Effector memory CD8-positive, alpha-beta T cell (primary cell): ENCODE measurements at places on chromosomes 16 and 17.

- no peak for DNase-seq
- H3K27me3 ChIP-seq = no peaks in the 10 kb centered on the region
- peaks cover 4% of the 10 kb centered on the region for H3K36me3 ChIP-seq
- H3K27ac ChIP-seq = no peak overlapping the region
These were observed 302.1 kb downstream of the MAF start for GRCh38 chr16:79298476-79298875.

- peak overlapping the region; percentile 16 for H3K27ac ChIP-seq
- peaks cover 47% of the 10 kb centered on the region for H3K36me3 ChIP-seq
- no peak for DNase-seq
- H3K27me3 ChIP-seq = no peaks in the 10 kb centered on the region
These were observed 43.6 kb downstream of the RPA1 start for GRCh38 chr17:1873418-1873817.

GRCh38 chr17:30354701-30355100 is 20.8 kb upstream of the TMIGD1 start:
- no peaks in the 10 kb centered on the region for H3K27me3 ChIP-seq

GRCh38 chr16:64225036-64225435 is 896.8 kb downstream of the CDH11 start:
- H3K4me3 ChIP-seq = no peak overlapping the region
- no peaks in the 10 kb centered on the region for H3K36me3 ChIP-seq
- no peak for DNase-seq
- no peaks in the 10 kb centered on the region for H3K4me1 ChIP-seq
- no peak overlapping the region for H3K27ac ChIP-seq
- H3K27me3 ChIP-seq = no peaks in the 10 kb centered on the region

GRCh38 chr16:12976496-12976895 is 75.1 kb downstream of the SHISA9 start:
- DNase-seq = no peak
- H3K36me3 ChIP-seq = no peaks in the 10 kb centered on the region
- H3K27ac ChIP-seq = no peak overlapping the region
- H3K4me3 ChIP-seq = no peak overlapping the region

DNA sequence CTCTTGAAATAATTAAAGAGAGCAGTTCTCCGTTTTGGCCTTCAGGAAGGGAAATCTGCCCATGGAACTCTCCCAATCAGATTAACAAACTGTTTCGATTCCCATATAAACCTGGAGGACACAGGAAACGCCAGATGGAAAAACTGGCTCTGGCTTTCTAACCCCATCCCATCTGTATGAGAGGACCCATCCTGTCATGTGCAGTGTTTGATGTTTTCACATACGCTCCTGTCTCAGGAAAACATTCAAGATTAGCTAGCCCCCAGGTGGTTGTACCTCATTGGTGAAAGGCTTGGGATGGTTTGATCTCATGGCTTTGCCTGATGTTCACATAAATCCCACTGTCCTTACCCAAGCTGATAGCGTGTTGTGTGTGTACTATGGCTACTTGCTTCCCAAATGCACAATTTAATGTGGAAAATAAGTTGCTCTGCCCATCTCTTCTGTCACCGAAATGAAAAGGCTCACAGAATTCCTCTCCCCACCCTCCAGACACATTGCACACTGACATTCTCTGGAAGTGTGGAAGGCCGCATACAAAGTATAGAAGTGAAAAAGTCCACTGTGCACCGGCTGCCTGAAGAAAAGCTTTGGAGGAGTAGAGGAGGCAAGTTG is 18.2 kb upstream of the ERN1 start:
- H3K4me3 ChIP-seq = no peak overlapping the region
- H3K36me3 ChIP-seq = peaks cover 15% of the 10 kb centered on the region
- DNase-seq = no peak

DNA sequence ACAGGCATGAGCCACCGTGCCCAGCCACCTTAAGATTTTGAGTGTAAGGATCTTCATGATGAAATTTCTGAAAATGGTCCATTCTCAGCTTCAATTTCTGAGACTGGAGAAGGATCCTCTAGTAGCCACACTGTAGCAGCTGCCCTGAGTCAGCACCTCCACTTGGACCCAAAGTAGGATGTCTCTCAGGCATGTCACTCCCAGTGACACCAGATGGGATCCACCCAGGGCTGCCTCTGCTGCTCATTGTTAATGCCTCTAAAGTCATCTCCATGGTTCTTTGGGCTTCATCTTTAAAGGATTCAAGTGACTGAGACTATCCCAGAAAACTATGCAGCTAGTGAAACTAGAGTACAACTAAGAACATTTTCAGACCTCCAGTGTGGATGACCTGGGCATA is 7.9 kb downstream of the PLD6 start:
- H3K27me3 ChIP-seq = no peaks in the 10 kb centered on the region
- H3K27ac ChIP-seq = no peak overlapping the region
- H3K4me3 ChIP-seq = no peak overlapping the region
- DNase-seq = no peak
- H3K4me1 ChIP-seq = no peaks in the 10 kb centered on the region
- peaks cover 9% of the 10 kb centered on the region for H3K36me3 ChIP-seq

GRCh38 chr16:75279305-75279704 is 27.9 kb upstream of the BCAR1 start:
- no peak overlapping the region for H3K4me3 ChIP-seq
- no peak overlapping the region for H3K27ac ChIP-seq

DNA sequence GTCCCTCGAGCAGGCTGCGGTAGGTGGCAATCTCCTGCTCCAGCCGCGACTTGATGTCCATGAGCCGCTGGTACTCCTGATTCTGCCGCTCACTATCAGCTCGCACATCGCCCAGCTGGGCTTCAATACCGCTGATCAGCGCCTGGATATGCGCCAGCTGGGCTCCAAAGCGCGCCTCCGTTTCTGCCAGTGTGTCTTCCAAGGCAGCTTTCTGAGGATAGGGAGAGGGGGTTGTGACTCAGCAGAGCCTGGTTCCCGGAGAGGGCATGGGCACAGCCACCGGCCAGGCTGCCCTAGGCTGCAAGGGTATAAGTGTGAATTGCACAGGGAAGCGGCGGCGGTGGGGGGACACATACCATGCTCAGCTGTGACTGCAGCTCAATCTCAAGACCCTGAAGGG is 4.3 kb downstream of the KRT19 start:
- H3K27ac ChIP-seq = no peak overlapping the region
- peaks cover 84% of the 10 kb centered on the region for H3K27me3 ChIP-seq
- no peak overlapping the region for H3K4me3 ChIP-seq
- H3K4me1 ChIP-seq = peaks cover 8% of the 10 kb centered on the region

DNA sequence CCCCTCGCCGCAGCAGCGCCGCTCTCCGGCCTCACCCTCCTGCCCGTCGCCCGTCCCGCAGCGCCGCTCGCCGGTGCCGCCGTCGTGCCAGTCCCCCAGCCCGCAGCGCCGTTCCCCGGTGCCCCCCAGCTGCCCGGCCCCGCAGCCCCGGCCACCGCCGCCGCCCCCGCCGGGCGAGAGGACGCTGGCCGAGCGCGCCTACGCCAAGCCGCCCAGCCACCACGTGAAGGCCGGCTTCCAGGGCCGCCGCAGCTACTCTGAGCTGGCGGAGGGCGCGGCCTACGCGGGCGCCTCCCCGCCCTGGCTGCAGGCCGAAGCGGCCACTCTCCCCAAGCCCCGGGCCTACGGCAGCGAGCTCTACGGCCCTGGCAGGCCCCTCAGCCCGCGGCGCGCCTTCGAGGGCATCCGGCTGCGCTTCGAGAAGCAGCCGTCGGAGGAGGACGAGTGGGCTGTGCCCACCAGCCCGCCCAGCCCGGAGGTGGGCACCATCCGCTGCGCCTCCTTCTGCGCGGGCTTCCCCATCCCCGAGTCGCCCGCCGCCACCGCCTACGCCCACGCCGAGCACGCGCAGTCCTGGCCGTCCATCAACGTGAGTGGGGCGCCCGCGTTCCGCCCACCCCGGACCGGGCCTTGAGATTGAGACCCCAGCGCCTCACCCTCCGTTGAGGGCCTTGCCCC is 15.0 kb downstream of the TBKBP1 start:
- DNase-seq = no peak
- no peaks in the 10 kb centered on the region for H3K27me3 ChIP-seq
- H3K36me3 ChIP-seq = peaks cover 38% of the 10 kb centered on the region
- no peak overlapping the region for H3K27ac ChIP-seq
- no peak overlapping the region for H3K4me3 ChIP-seq

DNA sequence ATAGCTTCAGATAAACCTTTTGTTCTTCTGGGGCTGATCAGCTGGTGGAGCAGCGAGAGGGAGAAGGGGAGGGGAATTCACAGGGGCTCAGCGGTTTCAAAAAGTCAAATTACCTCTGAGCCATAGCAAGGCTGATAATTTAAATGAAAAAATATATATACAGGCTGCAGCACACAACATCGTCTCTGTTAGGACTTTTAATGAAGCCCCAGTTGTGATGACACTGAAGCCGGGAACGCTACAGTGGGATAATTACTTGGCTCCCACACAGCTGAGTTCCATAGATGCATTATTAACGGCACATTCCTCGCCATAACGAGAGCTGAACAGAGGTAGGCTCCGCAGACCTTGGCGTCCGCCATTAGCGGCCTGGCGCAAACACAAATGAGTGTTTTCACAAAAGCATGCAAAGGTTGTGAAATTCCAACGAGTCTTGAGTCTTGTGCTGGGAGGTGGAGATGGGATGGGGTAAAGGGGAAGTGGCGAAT is 216.0 kb downstream of the C16orf78 start:
- no peak overlapping the region for H3K4me3 ChIP-seq
- H3K4me1 ChIP-seq = no peaks in the 10 kb centered on the region
- H3K27me3 ChIP-seq = peaks cover 51% of the 10 kb centered on the region
- no peak for DNase-seq
- no peak overlapping the region for H3K27ac ChIP-seq

DNA sequence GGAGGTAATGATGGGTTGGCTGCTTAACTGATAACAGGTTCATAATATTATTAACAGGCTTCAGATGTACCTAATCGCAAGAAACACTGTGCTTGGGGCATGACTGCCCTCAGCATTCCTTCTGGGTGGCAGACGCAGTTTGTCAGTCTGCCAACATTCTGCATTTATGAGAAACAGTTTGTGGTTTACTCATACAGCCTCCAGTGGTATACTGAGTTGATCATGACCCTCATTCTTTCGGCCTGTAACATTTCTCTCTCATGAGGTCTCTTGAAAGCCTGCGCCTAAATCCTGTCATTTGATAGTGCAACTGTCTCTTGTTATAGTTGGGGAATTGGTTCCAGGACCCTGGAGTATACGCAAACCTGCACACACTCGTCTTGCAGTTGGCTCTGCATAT is 4.9 kb upstream of the RUSF1 start:
- H3K27ac ChIP-seq = no peak overlapping the region
- DNase-seq = no peak
- no peak overlapping the region for H3K4me3 ChIP-seq
- peaks cover 6% of the 10 kb centered on the region for H3K36me3 ChIP-seq
- peaks cover 19% of the 10 kb centered on the region for H3K27me3 ChIP-seq

DNA sequence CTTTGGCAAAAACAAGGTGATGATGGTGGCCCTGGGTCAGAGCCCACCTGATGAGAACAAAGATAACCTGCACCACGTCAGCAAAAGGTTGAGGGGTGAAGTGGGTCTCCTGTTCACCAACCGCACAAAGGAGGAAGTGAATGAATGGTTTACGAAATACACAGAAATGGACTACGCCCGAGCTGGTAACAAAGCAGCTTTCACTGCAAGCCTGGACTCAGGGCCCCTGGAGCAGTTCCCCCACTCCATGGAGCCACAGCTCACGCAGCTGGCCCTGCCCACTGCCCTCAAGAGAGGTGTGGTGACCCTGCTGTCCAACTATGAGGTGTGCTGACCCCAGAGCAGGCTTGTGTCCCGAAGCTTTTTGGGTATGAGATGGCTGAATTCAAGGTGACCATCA is 29.7 kb upstream of the DLX4 start:
- no peaks in the 10 kb centered on the region for H3K4me1 ChIP-seq
- no peak overlapping the region for H3K4me3 ChIP-seq
